MCF 10A (cell line): ENCODE measurements at places on chromosomes 12 and 14.

DNA sequence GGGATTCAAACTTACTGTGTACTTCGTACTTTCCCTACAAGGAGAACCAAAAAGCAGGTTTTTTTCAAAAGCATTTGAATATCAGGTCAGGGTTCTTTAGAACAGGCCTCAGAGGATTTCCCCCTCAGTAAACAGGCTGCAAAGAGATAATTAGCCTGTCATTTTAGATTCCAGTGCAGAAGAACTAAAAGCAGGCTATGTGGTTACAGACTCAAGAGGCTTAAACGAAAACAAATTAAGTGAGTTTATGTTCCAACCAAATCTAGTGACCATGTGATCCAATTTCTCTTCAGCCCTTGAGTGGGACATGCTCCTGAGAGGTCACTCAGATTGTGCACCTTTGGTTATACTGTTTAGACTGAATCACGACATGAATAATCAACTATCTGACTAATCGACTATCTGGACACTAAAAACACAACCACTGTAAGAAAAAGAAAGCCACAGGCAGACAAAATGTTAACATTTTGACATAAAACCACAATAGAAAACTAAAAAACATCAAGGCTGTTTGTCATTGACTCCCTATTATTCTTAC lies 4.5 kb downstream of the TMED8 start:
- no peak for DNase-seq

- DNase-seq, result no peak
Observed at GRCh38 chr12:72074956-72075355, 136.3 kb downstream of the TPH2 start.

DNA sequence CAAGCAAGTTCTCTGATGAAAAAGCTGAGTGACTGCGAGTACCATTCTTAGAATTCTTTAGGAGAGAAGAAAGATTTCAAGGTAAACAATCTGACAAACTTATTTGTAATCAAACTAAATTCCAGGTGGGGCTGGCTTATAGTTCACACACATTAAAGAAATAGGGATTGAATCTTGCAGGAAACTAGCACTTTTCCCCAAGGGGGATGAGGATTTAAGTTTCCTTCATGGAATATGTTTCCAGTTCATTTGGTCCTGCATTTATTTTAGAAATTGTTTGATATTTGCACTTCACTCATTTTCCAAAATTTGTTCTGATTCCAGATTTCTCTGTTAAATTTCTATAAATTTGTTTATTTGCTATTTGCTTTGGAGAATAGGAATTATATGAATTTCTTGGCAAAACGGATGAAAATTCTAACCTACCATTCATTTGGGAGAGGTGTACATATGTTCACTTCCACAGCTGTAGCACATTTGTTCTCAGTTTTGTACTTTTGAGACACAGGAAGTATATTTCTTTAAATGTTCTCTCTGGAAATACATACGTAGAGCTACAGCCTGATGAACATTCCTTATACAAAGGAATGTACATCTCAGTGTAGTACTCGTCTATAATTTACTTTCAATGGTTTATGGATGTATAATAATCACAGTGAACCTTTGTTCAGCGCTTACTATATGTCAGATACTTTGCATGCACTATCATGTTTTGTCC lies 145.5 kb downstream of the AKAP6 start:
- DNase-seq, result no peak

DNA sequence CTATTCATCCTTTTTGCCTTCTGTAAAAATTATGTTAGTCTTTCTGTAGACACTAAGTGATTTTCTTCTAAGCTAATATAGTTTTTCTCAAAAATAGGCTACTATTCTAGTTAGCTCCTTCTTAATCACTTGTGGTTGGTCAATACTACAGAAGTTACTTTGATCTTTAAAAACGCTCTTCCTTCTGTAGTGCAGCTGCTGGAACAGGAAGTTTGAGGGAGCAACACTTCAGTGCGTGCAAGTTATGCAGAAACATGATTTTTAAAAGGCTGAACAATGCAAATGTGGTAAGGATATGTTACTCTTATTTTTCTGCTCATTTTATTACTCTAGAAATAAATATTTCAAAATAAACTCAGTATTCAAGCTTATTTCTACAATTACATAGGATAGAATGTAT lies 11.1 kb upstream of the RERGL start:
- no peak for DNase-seq

DNA sequence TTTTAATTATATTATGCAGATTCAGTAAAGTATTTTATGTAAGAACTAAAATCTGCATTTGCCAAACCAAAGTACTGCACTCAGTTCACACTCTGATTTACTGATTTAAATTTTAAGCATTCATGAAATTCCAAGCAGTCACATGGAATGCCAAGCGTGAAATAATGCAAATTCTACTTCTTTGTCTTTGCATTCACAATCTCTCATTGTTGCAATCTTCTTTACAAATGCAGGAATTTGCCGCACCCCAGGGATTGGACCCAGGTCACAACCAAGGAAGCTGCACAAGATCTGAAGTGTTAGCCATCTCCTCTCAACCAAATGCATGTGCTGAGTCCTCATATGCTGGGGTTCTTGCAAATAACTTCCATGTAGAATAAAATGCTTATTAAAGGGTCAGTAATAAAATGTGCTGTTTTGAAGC lies 71.9 kb downstream of the TUNAR start:
- DNase-seq, result no peak

DNA sequence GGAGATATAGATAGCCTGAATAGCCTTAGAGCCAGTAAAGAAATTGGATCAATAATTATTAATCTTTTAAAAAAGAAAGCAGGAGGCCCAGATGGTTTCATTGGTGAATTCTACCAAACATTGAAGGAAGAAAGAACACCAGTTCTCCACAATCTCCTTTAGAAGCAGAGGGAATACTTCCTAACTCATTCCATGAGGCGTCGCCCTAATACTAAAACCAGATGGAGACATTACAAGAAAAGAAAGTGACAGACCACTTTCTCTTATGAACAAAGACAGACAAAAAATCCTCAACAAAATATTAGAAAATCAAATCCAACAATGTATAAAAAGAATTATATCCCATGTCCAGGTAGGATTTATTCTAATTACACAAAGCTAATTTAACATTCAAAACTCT lies 362.6 kb downstream of the BCAT1 start:
- no peak for DNase-seq

DNA sequence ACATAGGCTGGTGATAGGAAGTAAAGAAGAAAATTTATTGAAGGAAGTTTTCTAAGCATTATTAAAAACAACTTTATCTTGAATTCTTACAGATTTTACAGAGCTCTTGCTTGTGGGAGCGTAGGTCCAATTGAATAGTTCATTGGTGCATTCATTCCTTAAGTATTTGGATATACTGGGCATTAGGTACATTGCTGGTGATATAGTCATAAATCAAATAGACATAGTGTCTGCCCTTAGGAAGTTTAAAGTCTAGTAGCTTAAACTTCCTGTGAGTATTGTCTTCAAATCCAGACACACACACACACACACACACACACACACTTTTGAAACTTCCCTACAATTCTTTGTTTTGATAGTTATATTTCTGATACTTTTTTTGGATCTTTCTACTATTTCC lies 226.7 kb downstream of the FUT8 start:
- no peak for DNase-seq

DNA sequence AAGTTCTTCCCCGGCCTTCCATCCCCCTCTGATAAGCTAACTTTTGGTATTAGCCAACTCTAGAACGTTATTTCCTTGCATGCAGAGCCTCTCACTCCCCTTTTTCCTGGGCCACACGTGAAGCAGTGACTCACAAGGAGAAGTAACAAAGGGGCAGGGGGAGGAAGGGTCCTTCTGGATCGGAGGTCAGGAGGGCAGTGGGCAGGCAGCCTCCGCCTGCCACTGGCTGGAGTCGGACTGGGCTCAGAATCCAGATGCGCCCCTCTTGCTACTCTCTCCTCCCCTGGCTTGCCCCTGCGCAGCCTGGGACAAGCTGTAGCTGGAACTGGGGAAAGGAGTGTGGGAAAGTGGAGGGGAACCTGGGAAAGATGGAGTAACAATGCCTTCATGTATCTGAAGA lies 55.0 kb downstream of the TPCN1 start:
- no peak for DNase-seq

DNA sequence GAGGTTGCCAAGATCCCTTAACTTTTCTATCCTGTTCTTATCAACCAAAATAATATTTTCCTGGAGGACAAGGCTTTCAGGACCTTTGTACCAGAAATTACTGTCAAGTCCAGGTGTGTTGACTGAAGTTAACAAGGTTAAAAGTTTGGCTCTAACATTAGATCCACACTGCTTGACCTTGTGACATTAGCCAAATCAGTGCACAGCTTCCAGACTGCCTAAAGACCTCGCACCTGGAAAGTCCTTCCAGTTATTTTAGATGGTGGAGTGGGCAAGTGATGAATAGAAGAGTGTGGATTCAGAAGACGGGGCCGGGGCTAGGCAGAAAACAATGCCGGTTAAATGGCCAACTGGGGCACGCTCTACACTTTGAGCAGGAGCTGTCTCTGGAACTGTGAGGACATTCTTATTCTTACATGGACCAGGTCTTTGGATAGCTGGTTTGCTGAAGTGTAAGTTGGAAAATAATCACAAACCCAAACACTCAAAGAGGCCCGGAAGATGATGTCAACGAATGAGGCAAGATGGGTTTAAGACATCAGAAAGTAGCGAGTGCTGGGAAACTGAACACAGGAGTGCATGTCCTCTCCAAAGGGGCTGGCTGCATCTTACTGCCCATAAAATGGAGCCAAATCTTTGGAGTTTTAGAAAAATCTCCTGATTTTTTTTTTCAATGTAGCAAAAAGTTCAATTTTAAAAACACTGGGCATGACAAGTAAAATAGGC lies 56.3 kb downstream of the NIN start:
- DNase-seq, result no peak

DNA sequence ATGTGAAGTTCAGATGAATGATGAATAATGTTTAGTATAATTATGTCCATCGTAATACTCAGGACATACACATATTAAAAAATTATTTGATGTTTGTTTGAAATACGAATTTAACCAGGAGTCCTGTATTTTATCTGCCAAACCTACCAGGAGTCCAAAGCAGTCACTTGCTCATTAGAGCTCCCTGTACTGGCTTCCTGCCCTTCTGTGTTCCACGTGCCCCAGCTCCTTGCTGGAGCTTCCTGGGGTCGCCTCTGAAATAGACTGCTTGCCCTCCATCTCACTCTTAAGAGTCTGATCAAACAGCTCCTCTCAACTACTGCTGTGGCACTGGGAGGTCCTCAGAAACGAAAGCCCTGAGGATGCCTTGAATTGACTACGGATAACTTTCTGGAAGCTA lies 87.3 kb upstream of the DHRS4 start:
- DNase-seq, result no peak

- DNase-seq, result peak; percentile 83
Observed at GRCh38 chr12:77685112-77685511, 145.6 kb upstream of the NAV3 start.

GRCh38 chr14:76163668-76164363 lies 12.1 kb downstream of the GPATCH2L start:
- no peak for DNase-seq

- no peak for DNase-seq
Observed at GRCh38 chr14:74910556-74910955, 12.5 kb downstream of the RPS6KL1 start.

DNA sequence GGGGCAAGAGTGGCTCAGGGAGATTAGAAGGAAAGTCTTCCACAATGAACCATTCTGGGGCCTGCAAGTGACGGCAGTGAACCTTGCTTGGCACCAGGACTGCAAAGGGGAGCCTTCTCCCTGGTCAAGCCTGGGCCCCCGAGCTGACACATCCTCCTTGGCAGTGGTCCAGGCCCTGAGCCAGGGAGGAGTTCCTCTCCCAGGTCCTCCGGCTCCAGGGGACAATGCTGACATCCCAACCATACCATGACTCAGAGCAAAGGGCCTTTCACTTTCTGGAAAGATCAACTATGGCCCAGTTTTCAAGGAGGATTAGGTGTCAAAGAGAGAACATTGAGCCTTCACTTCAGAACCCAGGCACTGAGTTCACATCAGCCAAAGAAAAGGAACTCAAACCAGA lies 756.5 kb upstream of the TBX3 start:
- DNase-seq, result peak; percentile 71

DNA sequence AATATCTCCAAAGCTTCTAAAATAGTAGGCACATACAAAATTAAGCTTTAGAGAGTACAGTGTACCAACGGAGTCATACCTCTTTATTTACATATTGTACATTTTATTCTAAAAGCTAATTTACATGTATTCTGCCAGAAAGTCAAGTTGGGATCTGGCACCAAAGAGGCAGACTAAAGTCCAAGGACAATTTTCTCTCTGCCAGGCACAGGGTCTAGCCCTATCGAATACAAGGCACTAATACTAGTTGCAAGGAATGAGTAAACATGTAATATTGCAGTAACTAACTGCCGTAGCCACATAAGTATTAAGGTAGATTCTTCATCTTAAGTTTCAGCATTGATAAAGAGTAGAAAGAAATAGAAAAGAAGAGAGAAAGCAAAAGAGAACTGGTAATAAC lies 93.9 kb downstream of the RPS6KA5 start:
- no peak for DNase-seq

GRCh38 chr14:86055512-86056075 lies 525.6 kb downstream of the FLRT2 start:
- DNase-seq, result peak; percentile 18

DNA sequence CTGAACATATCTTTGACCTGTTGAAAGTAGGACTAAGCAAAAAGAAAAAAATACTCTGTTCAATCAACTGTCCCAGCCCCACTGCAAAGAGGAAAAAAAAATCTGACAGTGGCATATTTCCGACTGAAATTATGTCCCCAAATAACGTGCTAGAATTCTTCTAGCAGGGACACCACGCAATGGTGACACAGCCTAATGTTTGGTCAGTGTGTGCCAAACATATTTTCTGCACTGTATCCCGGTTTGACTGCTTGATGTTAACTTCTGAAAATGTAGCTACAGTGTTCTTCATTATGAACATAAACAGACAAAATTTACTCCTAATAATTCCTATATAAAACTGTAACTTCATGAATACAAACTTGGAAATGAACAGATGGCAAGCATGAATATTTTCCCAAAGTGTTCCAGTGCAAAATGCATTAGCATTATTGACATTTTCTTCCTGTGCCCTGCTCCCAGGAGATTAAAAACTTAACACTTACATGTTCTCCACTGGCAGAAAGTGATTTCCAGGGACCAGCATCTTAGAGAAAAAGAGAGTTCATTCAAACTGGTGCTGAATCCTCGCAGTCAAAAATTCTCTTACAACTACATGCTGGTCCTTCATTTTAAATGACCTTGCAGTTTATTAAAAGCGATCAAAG lies 72.4 kb upstream of the SYT1 start:
- no peak for DNase-seq

- peak; percentile 4 for DNase-seq
Observed at GRCh38 chr12:21710958-21711775, 53.5 kb upstream of the LDHB start.

- peak; percentile 52 for DNase-seq
Observed at GRCh38 chr14:100237735-100238418, 1.1 kb upstream of the YY1 start.

GRCh38 chr12:68480526-68480925 lies 130.2 kb upstream of the RAP1B start:
- no peak for DNase-seq
